ENCODE measurements at places on chromosomes 3 and 15.

GRCh38 chr15:71066983-71067382 is 48.3 kb upstream of the THSD4 start:
- DNase-seq, result no peak

- DNase-seq, result no peak
Measured at GRCh38 chr15:67187351-67187854, 67.1 kb downstream of the AAGAB start.

GRCh38 chr15:78617516-78617915 is 3.3 kb downstream of the CHRNA3 start:
- DNase-seq, result no peak

GRCh38 chr3:34360713-34361112 is 562.3 kb downstream of the PDCD6IP start:
- DNase-seq, result no peak

DNA sequence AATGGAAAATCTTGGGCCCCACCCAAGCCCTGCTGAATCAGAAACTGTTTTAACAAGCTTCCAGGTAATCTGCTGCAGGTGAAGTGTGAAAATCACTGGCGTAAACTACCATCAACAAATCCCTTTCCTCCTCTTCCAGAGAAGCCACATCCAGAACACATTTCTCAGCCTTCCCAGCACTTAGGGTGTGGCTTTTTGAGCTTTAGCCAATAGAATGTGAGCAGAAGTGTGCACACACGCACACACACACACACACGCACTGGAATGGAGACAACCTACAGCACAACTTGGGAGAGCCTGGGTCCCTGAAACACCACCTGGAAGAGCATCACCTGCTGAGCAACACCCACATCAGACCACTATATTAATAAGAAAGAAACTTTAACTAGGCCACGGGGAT is 98.6 kb downstream of the OSBPL10 start:
- DNase-seq, result no peak

- no peak for DNase-seq
Measured at GRCh38 chr3:45657853-45658252, 31.3 kb upstream of the SACM1L start.

DNA sequence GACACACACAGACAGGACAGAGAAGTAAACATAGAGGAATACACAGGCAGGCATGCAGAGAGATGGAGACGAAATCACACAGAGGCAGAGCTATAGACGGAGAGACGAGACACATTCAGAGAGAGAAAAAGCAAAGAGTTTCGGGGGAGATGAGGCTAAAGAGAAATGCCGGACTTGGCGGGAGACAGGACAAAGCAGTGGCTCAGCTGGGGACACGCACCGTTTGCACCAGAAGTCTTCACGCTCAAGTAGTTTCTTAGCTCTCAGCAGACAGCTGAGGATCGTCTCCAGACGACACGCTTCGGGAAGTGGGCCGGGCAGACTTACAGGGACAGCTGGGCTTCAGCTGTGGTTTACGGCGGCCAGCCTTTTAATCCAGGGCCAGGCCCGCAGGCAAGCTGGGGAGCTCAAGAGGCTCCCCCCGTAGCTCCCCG is 56.2 kb upstream of the DLG1 start:
- DNase-seq, result no peak

DNA sequence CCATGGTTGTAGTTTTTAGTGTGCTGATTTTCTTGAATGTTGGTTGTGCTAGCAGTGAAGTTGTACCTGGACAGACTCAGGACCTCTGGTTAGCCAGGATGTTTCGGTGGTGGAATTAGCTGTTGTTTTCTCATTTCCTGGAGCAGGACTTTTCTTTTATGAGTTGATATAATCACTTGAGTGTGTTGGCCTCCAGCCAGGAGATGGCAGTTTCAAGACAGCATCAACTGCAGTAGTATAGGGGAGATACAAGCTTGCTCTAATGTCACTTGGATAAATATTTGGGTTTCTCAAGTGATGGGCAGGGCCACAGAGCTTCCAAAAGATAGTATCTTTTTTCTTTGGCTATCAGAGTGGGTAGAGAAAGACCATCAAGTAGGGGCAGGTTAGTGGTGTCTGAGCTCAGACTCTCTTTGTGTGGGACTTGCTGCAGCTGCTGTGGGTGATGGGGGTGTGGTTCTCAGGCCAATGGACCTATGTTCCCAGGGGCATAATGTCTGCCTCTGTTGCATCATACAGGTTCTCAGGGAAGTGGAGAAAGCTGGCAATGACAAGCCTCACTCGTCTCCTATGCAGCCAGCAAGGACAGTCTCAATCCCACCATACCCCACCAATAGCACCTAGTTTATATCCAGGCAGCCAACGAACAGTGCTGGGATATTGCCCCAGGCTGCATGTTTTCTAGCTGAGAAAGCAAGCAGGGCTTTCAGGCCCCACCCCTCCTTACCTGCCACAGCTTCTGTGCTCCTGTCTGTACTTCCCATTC is 14.6 kb upstream of the OR5K2 start:
- DNase-seq, result no peak

DNA sequence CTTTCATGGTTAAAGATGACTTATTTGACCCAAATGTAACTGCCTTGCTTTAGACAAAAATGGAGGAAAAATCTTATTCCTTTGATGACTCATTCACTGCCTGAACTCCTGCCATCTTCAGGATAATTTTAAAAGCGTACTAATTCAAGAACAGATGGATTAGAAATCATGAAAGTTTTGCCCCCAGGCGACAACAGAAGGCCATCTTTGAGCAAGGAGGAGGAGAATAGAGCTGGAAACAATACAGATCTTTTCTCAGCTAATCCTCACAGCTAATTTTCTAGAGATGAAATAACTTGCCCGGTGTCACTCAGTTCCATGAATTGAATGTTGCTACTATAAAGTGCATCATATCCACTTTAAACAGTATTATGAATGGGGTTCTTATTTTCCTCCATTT is 324.7 kb upstream of the RARB start:
- DNase-seq, result no peak

GRCh38 chr3:169356284-169356955 is 307.1 kb downstream of the MECOM start:
- DNase-seq, result no peak

DNA sequence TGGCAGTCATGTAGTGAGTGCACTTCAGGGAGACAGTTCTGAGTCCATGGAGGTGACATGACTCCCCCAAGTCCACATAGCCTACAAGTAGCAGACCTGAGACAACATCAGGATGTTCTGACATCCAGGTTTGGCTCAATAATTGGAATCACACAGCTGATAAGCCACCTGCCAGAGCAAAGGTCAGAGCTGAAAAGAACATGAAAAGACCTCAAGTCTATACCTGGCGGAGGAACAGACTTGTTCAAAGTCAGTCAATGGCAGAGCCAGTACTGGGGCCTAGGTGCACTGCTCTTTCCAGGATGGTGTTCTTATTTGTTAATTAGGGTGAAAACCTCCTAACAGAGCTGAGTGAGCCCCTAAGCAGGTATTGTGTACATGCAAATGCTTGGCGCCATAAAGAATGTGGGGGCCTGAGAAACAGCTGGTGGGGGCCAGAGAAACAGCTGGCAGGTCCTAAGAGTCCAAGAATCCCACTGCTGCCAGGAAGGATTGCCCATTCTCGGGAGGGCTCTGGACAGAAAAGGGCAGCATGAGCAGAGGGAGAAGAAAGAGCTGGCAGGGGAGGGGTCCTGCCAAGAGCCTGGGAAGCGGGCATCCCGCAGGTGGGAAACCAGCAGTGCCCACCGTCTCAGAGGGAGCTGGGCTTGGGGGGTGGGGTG is 17.1 kb downstream of the MASP1 start:
- no peak for DNase-seq

DNA sequence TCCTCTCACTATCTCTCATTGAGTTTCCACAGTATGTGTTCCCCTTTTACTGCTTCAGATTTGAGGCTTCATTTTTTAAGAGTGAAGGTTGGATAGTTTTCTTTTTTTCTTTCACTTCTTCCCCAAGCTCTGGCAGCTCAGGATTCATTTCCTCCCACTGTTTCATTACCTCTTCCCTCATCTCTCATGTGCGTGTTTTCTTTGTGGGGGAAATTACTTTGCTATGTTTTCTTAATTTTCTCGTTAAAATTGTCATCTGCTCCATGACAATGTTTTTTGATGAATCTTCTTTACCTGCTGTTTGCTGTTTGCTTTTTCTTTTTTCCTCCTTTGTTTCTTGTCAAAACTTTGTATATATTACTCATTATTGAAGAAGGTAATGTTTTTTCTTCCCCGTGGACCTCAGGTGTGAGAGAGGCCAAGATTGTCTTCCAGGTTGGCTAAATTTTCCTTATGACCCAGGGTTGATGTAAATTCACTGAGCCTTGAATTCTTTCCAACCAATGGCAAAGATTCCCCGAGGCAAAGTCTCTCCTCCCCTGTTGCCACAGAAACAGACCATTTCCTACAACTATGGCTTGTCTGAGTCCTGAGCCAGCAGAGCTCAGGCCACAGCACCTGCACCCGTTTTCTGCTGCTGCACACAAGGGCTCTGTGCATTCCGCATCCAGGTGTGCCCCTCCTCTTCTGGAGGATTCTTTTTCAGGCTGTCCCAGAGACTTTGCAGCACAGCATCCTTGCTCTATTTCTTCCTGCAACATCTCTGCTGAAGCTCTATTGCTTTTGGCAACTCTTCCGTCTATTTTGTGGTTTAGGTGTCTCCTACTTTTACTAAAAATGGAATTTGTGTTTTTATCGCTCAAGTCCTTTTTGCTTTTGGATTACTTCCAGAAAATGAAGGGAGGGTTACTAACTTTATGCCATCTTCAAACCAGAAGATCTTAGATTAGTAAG is 66.1 kb downstream of the NOX5 start:
- no peak for DNase-seq

GRCh38 chr3:99708207-99708745 is 69.9 kb downstream of the COL8A1 start:
- DNase-seq, result no peak

- no peak for DNase-seq
Measured at GRCh38 chr3:16841904-16842271, 42.9 kb upstream of the PLCL2 start.

- DNase-seq, result no peak
Measured at GRCh38 chr3:34439796-34440195, 641.4 kb downstream of the PDCD6IP start.

DNA sequence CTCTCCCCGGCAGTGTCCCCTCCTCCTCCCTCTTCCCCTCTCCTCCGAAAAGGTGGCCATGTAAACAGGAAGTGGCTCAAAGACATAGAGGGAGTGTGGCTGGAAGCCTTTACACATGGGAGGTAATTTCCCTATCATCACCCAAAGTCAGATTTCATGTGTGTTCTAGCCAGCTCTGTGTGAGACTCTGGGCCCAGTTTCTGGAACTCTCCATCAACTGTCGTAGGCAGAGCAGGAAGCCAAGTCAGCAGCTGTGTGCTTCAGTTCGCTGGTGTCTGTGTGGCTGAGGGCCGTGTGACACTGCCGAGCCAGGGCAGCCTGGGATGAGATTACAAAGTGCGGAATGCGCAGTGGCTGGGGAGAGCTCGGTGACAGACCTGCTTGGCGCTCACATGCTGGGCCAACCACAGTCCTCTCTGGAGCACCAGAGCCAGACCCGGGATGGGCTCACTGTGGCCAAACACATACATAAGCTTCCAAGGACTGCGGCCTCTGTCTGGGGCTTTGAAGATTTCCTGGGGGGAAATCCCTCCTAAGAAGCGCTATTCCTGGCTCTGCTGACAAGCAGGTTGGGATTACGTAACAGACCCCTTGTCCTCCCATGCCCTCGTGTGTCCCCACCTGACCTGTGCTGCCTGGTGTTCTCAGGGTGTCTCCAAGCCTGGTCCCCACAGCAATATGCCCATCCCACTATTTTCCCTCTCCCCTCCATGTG is 50.7 kb downstream of the UMPS start:
- no peak for DNase-seq

DNA sequence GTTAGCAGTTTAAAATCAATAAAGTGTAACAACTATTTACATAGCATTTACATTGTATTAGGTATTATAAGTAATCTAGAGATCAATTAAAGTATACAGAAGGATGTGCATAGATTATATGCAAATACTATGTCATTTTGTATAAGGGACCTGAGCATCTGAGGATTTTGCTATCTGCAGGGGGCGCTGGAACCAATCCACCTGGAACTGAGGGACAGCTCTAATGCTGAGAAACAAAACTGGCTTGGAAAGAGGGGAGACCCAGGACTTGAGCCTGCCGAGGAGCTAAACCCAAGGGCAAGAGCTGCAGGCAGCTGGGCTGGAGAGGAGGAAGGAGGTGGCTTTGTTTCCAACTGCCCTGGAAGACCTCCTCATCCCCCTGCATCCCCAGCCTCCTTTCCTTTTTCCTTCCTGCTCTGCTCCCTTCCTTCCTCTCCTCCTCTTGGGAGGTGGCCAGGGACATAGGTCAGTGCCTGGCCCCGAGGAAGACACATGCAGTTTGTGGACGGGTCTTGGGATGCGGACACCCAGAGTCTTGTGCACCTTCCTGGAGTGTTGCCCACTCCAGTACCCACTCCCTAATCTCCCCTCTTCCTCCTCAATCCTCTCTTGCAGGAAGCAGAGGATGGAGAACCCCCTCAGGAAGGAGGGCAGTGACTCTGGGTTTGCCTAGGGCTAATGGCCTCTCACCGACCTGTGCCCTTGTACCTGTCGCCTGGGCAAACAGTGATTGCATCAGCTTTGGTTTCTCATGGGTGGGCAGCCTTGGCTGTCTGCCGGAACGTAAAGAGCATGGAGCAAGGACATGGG is 825 bp upstream of the RTP3 start:
- DNase-seq, result peak; percentile 39

DNA sequence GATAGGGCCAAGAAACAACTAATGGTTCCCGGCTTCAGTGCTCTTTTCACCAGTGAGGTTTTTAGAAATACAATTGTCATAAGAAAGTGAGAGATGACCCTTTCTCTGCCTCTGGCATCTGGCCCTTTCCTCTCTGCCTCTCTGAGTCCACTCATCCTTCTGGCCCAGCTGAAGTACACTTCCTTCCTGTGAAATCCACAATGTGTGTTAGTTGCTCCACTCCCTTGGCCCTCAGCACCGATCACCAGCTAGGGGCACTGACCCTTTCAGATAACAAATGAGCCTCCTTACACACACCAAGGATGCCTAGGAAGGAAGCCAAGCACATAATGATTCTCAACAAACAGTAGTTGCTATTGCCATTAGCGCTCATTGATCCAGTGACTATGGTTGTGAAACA is 2.9 kb upstream of the CAV3 start:
- no peak for DNase-seq

GRCh38 chr3:187849016-187849654 is 103.9 kb upstream of the BCL6 start:
- no peak for DNase-seq

DNA sequence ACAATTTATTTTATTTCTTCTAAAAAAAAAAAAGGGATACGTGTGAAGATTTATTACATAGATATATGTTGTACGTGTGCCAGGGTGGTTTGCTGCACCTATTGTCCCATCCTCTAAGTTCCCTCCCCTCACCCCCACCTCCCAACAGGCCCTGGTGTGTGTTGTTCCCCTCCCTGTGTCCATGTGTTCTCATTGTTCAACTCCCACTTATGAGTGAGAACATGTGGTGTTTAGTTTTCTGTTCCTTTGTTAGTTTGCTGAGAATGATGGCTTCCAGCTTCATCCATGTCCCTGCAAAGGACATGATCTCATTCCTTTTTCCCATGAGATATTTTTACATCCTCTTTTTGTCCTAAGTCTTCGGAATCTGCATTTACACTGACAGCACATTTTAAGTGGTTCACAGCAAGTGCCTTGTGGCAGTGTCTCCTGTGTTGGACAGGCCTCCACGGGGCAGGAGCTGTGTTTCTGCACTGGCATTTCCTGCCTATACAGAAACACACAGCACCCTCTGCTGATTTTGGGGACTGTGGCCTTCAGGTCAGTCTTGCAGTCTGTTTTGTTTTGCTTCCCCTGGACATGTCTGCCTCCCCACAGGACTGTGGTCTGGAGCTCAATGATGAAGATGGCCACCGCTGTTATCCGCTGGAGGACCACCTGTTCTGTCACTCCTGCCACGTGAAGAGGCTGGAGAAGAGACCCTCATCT is 12.7 kb upstream of the SACM1L start:
- DNase-seq, result no peak

GRCh38 chr15:90025489-90026033 is 24.4 kb downstream of the ZNF710 start:
- DNase-seq, result no peak

Data from stimulated activated CD4-positive, alpha-beta T cell treated with anti-CD3 and anti-CD28 coated beads, Interleukin-4, amount 100 ng/mL, for 4 hours (primary cell).